CD8-positive, alpha-beta T cell (primary cell): ENCODE measurements at places on chromosomes 1 and 21. TPM values are rescaled to one million over a fixed set of nuclear protein-coding genes. Genes with fewer than 3 reads are reported as not detected.

GRCh38 chr1:19462781-19463503 lies 22.4 kb downstream of the CAPZB start:
- DNase-seq: peak; percentile 55

DNA sequence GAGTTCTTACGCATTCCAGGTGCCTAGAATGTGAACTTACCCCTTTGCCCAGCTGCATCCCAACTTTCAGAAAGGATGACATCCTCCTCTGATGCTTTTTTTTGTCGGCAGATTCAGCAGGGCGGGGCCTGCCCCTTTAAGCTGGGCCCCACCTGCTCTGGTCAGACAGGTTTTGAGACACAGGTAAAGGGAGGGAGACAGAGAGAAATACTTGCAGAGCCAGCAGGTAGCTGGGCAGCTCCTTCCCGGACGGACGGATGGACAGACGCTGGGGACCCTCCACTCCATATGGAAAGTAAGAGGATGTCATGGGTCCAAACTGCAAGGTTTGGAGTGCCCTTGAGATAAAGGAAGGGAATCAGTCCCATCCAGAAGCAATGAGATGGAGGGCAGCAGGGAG lies at the start of gene TMEM79:
TMEM79 (plus strand) TSS at position 214 of the 400 bp plus-strand sequence. CDS start 902 bp downstream, outside the sequence.
- DNase-seq: no peak

Gene CTSE
- total RNA-seq: not detected

- no peak for DNase-seq
Observed at GRCh38 chr1:154598871-154599635, 8.9 kb downstream of the ADAR start.

Gene LHX8
- not detected for total RNA-seq

GRCh38 chr1:245043611-245043940 lies 111.2 kb upstream of the KIF26B start:
- DNase-seq: no peak

DNA sequence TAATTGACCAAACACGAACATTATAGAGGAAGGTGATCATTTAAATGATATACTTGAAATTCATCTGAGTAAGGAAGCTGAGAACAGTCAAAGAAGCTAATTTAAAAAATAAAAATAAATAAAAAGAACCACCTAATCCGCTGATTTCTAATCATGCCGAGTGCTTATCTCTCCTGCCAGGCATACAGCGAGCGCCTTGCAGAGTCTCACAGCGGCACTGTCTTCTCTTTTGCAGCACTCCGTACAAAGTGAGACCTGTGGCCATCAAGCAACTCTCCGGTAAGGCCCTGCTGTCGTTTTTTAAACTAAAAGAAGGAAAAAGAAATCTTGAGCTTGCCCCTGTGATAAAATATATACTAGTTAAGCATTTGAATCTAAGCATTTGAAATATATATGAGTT lies 45.3 kb downstream of the PDE9A start:
- no peak for DNase-seq

DNA sequence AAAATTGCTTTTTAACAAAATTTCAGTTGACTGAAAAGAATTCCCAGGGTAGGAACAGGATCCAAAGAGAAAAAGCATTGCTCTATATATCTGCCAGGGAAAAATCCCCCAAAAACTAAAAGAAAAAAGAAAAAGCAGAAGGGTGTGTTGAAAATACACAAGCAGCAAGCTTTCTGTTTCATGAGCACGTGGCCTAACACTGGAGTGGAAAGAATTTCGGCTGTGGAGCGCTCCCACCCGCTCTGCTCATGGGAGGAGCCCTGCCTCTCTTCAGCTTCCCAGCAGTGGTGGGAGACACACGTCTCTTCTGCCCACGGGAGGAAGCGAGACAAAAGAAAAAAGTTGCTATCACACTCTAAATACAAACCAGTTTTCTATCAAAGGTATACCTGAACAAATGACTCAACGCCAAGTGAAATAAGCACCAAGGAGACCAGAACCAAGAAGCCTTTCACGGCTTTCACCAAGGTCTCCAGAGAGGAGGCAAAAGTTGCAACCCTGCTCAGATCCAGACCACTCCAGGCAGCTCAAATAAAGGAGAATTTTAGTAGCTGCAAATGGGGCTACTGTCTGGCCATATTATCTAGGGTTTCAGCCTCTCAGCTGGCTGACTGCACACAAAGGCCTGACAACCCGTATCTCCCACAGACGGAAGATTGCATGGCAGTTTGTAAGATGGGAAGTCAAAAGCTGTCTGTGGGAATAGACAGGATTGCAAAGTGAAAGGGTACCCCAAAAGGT lies 29.5 kb upstream of the ZNF496 start:
- no peak for DNase-seq

Gene SAMD13
- total RNA-seq: not detected

DNA sequence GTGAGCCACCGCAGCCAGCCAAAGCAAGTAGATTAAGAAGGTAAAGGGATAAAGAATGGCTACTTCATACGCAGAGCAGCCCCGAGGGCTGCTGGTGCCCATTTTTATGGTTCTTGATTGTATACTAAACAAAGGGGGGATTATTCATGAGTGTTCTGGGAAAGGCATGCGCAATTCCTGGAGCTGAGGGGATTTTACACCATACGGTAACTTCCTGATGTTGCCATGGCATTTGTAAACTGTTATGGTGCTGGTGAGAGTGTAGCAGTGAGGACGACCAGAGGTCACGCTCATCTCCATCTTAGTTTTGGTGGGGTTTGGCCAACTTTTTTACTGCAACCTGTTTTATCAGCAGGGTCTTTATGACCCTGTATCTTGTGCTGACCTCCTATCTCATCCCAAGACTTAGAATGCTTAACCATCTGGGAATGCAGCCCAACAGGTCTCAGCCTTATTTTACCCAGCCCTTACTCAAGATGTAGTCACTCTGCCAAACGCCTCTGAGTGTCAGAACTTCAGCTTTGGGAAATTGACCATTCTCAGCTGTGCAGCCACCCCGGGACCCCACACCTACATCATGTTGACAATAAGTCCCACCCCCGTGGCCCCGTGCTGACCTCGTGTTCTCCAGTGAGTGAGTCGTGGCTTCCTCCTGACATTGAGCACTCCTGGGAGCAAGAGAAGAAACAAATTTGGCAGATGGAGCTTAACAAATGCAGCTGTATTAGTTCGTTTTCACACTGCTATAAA lies 149.4 kb upstream of the COL6A1 start:
- no peak for DNase-seq

- DNase-seq: no peak
Observed at GRCh38 chr1:60847855-60848582, 234.3 kb upstream of the NFIA start.

- peak; percentile 59 for DNase-seq
Observed at GRCh38 chr1:235999259-235999925, 65.5 kb downstream of the NID1 start.

DNA sequence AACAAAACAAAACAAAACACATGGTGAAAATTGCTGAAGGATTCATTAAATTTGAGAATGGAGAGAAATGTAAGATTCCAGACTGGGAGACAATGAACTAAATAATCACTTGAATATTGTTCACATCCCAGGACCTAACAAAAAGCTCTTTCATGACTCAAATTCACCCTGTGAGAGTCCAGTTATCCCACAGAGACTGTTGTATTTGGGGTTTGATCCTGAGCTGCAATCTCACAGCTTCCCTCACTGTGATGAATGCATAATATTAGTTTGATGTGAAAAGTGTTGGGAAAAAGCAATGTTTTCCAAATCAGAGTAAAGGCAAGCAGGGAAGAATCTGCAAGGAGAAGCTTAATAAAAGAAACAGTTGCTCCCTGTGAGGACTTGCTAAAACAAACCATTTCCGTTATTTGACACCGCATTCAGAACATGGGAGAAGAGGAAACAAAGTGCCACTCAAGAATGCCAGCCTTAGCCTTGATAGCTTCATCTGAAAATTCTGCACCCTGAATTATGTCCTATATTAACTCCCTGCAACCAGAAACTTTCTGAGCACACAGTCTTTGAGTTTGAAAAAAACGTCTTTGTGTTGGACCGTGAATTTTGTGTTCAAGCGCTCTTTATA lies 208.8 kb downstream of the DAB1 start:
- no peak for DNase-seq

Gene IGSF5
- total RNA-seq: not detected

DNA sequence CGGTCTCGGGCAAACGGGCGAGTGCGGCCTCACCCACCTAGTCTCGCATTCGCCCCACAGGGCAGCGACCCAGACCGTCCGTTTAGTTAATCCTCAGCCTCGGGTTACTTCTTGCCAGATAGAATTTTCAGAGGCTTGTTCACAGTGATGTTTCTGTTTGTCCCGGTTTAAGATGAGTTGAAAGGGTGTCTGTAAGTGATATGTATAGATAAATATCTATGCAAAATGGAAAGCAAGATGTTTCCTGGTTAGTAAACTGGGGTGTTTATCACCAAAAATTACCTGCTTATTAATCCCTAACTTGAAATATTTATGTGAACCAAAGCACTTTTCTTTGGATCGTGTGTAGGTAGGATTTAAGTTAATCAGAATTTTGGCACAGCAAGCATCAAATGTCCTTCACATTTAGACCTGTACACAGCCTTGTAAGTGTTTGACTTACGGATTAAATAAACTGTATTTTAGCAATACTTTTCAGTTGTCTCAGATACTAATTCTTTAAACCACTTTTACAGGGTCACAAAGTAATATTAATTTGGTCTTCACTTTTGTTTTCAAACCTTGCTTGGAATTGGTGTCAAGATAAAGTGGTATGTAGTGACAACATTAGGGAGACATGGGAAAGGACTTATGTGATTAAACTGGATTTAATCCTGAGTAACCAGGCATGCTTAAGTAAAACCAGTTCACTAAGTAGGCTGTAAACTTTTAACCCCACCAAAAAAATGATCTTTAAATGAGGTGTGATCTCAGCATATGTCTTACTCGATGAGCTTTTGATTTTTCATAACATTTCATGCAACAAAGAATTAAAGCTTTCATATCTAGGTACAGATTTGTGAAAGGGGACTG lies 914 bp downstream of the ZNF326 start:
- DNase-seq: no peak

DNA sequence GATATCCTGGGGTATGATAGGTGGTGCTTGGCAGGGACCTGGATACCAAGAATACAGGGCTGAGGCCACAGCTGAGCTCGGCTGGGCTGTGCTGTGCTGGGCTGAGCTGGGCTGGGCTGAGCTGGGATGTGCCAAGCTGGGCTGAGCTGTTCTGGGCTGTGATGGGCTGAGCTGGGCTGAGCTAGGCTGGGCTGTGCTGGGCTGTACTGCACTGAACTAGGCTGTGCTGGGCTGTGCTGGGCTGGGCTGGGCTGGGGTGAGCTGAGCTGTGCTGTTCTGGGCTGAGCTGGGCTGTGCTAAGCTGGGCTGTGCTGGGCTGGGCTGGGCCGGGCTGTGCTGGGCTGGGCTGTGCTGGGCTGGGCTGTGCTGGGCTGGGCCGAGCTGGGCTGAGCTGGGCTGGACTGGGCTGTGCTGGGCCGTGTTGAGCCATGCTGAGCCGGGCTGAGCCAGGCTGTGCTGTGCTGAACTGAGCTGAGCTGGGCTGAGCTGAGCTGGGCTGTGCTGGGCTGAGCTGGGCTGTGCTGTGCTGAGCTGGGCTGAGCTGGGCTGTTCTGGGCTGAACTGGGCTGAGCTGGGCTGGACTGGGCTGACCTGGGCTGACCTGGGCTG lies 94.7 kb upstream of the ACTRT2 start:
- DNase-seq: no peak

DNA sequence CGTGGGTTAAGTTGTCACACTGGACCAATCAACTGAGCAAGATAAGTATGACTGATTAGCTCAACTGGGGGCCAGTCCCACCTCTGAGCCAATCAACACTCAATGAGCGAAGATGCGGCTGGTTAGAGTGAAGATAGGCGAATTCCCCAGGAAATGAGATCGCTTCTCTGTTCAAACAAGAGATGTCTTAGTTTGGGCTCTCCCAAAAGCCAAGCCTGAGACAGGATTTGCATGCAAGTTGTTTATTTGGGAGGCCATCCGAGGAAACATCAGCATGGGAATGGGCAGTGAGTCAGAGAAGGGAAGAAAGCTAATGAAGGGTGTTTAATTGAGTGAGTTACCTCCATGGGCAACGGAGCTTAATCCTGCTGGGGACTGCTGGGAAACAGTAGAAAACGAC lies 4.9 kb upstream of the GJB5 start:
- DNase-seq: no peak

DNA sequence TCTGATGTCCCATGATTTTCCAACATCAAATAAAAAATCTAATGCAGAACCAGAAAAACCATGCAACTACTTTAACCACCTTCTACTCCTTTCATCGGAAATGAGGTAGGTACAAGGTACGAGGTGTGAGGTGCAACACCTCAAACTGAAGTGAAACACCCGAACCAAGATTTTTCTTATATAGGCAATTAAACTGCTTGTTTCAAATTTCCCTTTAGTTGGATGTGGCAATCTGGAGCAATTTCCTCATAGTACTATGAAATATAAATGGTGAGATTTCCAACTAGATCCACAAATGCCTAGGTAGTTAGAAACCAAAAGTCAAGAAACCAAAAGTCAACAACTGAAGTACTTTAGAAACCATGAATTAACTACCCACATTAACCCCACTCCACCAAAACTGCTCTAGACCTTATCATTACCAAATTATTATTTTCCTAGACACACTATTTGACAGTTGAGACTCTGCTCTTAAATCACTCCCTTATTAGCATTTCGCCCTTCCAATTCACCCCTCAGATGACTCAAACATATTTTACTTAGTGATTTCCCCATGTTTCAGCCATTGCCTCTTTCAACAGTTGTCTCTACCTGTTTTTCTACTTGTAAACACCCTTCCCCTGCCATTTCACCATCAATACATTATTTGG lies 37.8 kb downstream of the FUBP1 start:
- no peak for DNase-seq

- no peak for DNase-seq
Observed at GRCh38 chr1:86441997-86442396, 18.0 kb downstream of the CLCA2 start.
